Urothelium cell line (cell line): ENCODE measurements at places on chromosomes 1 and 21.

DNA sequence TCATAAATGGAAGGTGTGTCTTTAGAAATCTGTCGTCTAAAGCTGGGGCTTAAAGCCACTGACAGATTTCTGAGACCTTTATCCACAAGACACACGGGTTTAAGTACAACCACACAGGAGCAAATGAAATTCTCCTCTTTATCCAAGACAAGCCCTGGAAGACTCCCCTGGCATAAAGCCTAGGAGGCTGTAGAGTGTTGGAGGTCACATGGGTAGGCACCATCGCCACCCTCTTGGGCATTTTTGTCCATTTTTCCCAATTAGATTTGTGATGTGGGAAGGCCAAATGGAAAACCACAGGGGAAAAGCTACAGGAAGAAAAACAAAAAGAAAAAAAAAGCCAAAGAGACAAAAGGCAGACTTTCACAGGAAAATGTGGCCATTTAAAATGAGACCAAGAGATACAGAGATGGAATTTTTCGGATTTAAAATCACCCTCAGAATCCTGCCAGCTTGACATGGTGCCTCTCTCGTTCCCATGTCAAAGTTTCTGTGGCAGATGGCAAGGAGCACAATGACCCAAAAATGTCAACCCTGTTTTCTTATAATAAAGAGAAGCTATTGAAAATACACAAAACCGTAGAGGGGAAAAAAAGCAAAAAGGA is 91.9 kb downstream of the PLD5 start:
- no peak for DNase-seq

GRCh38 chr1:169890761-169891538 is 2.7 kb downstream of the SCYL3 start:
- no peak for DNase-seq

GRCh38 chr1:219687779-219688178 is 74.9 kb upstream of the ZC3H11B start:
- no peak for DNase-seq

DNA sequence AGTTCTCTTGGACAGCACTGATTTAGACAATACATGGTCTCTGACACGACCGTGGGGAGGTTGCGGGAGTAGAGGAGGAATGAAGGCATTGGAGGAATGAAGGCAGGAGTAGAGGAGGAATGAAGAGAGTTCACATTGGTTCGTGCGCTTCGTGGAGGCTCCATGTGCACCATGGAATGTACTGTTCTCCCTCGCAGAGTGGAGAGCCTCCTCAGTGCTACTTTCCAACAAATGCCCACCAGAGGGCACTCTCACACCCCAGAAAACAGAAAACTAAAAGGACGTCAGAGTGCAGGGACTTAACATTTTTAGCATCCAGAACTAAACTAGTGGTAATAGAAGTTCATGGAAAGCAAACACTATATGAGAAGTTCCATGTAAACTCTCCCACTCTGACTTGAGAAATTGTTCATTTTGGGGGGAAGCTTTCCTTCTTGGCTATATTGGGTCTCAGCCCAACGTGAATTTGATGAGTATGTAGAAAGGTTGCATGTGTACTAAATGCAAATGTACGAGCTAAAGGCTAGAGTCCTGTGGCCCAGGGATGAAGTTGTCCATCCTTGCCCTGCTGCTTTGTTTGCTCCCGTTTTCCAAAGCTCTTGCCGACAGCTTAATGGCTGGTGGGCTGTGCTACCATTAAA is 211.6 kb downstream of the LMX1A start:
- peak; percentile 63 for DNase-seq

DNA sequence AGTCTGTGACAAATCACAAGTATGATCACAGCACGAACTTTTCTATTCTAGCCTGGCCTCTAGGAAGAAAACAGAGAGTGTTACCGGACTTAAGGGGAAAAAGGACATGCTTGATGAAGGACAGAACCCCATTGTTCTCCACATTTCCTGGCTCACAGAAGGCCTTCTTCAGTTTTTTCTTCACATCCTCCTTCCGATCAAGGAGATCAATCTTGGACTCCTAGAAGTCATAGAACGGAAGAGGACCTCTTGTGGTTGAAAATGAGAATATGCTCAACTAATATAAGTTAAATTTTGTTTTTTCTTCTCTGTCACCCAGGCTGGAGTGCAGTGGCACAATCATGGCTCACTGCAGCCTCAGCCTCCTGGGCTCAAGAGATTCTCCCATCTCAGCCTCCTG is 30.3 kb downstream of the YARS1 start:
- no peak for DNase-seq

DNA sequence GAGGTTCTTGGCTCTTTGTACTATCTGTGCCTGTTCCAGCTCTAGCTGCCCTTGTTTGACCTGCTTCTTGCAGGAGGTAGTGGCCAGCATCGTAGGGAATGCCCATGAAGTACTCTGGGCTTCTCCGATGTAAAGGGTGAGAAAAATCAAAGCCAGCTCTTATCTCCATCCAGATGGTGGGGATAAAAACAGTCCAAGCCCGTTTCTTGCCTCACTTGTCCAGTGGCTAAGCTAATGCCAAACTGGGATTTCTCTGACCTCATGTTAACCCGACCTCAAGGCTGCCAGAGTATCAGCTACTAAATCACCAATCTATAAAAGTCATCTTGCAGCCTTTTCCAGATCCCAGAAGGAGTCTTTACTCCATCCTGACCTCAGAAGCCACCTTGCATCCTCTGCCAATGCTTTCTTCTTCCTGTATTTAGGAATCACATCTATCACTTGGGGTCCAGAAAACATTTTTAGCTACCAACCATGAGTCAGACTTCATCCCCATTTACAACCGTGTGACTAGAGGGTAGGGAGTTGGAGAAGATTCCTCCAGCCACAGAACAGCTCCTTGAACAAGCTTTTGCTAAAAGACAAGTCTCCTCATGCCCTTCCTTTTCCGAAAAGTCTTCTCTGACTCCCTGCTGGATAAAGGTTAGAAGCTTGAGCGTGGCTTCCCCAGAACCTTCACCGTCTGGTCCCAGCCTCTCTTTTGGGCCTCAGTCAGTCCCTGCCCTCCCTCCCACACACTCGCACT is 35.9 kb downstream of the KCNC4 start:
- DNase-seq: no peak

- DNase-seq: no peak
Observed at GRCh38 chr1:119687434-119688079, 24.2 kb upstream of the PHGDH start.

- peak; percentile 12 for DNase-seq
Observed at GRCh38 chr21:17976691-17977090, 157.5 kb upstream of the C21orf91 start.

DNA sequence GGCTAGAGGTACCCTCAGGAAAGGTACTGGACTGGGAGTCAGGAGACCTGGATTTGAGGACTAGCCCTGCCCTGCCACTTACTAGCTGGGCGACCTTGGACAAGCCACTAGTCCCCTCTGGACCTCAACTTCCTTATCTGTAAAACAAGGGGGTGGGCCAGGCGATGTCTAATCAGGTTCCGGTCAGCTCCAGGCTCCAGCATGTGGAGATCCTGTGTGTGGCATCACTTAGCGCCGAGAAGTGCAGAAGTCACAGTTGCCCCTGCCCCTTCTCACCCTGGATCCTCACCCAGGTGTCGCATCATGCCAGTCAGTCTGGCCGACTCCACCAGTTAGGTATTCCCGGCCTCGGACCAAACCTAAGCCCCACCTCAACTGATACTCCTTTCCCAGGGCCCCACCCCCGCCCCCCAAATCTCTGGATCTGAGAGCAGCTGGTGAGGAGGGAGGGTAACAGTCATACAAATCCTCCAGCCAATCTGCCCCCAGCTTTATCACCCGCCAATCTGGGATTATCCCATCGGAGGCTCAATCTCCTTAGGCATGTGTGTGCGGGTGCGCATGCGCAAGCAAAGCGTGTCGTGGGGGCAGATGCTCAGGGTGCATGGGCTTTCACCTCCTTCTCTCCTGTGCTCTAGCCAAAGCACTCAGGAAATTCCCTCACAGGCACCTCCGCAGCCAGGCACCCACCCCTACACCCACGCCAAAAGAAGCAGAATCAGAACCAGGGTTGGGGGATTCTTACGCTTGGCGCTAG is 5.4 kb downstream of the CELF3 start:
- DNase-seq: no peak
